Neuronal stem cell (in vitro differentiated cells): ENCODE measurements at places on chromosomes 4 and X.

GRCh38 chr4:189313064-189313463, 627.6 kb upstream of the FRG1 start:
- DNase-seq, result no peak

DNA sequence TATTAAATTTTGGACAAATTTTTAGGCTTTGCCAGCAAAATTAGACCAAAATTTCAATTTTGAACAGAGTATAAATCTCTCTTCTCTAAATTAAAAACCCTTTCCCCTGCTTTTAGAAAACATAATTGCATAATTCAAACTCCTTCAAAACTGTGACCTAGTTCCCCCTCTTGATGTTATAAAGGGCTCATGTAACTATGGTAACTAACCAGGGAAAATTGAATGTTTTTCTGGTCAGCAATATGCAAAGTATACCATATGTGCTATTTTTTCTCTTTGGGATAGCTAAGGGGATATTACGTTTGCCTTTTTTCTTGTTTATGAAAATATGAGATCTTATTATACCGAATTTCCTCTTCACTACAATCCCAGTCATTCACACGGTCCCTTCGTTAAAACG, 5.1 kb upstream of the ING2 start:
- DNase-seq, result no peak

GRCh38 chrX:13110433-13111324, 66.3 kb upstream of the FAM9C start:
- DNase-seq, result no peak

DNA sequence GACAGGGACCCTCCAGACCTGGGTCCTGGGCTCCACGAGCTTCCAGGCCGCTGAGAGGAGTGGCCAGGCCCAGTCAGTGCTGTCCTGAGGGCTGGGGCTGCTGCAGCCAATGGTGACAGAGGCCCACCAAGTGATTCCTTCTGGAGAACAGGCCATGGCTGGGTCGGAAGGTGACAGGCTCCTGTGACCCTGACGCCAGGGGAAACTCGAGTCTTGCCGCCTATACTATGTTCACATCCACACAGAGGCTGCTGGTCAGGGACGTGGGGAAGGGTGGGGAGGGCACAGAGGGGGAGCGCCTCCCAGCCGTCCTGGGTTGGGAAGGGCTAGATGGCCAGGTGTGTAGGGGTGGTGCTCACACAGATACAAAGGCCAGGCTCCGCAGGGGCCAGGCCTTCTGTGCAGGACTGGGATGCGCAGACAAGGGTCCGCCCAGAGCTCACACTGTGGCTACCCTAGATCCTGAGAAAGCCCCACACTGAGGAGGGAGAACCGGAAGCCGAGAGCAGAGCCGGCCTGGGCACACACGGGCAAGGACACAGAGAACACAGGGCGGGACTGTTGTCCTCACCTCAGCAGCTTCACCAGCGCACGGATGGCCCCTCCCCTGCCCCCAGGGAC, 81.4 kb downstream of the HTRA3 start:
- no peak for DNase-seq

DNA sequence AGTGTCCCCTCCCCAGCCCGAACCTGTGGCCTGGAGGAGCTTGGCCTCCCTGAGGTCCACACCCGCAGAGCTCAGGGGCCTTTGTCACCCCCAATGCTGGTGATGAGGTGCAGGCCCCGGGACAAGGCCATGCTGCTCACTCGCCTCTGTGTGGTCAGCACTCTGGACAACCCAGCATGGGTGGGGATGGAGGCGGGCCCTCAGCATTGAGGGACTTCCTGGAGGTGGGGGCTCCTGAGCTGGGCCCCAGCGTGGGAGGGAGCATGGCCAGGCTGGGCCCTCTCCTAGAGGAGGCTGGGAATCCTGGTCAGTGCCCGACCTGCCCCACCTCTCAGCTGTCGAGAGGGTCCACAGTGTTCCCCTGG, 30.6 kb downstream of the TACC3 start:
- no peak for DNase-seq

- peak; percentile 17 for DNase-seq
These were observed 30.3 kb upstream of the GLRB start for GRCh38 chr4:157045507-157046127.

DNA sequence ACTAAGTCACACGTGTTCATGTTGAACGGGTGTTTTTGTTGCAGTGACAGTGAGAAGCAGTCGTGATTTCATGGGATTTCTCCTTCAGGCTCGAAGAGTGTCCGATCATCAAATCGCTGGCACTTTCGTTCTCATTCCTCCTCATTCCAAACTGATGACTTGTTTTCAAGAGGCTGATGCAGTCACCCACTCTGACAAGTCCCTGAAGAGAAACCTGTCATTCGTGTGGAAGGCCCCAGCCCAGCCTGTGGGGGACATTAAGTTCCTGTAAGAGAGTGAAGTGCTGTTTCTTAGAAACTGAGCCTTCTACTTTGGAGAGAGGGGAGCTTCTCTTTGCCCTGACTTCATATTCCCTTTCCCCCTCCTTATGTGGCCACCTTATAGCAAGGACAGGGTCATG, 8.0 kb downstream of the REELD1 start:
- no peak for DNase-seq

- DNase-seq, result no peak
These were observed 268.2 kb upstream of the PPARGC1A start for GRCh38 chr4:24158031-24158430.

- no peak for DNase-seq
These were observed 25.9 kb upstream of the PRDM5 start for GRCh38 chr4:120948382-120948781.

- DNase-seq, result no peak
These were observed 141.8 kb downstream of the RASL11B start for GRCh38 chr4:53003959-53004358.

- no peak for DNase-seq
These were observed 373.1 kb downstream of the STPG2 start for GRCh38 chr4:97770222-97770621.

GRCh38 chr4:81084029-81084428, 53.5 kb downstream of the BMP3 start:
- no peak for DNase-seq

- DNase-seq, result no peak
These were observed 18.4 kb upstream of the ARMCX5 start for GRCh38 chrX:102580891-102581290.

DNA sequence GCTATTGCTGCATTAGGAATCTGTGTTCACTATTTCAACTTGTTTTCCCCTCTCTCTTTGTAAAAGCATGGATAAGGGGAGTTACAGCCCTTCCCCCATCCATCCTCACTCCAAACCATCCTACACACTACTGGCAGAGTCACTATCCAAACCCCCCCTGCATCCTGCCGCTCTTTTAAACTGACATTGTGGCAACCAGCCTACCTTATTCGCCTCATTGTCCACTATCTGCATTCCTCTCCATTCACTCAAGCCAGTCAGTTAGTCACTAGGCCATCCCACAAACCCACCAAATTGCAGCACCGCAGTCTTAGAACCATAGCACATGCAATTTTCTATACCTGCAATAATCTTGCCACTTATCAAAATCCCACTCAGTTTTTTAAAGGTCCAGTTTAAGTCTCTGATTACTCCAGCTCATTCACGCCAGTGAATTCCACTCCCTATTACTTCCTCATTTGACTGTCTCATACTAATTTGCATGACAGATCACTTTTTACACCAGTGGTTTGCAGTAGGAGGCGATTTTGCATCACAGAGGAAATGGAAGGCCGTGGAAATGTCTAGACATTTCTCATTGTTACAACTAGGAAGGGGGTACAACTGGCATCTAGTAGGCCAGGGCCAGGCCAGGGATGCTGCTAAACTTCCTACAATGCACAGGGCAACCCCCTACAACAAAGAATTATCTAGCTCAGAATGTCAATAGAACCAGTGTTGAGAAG, 181.8 kb downstream of the HS6ST2 start:
- DNase-seq, result no peak

GRCh38 chr4:82433791-82434190, 3.4 kb downstream of the ENOPH1 start:
- no peak for DNase-seq

GRCh38 chr4:46425775-46426400, 36.0 kb upstream of the GABRA2 start:
- DNase-seq, result no peak

- no peak for DNase-seq
These were observed 21.4 kb downstream of the MAGEB17 start for GRCh38 chrX:16188687-16189086.

DNA sequence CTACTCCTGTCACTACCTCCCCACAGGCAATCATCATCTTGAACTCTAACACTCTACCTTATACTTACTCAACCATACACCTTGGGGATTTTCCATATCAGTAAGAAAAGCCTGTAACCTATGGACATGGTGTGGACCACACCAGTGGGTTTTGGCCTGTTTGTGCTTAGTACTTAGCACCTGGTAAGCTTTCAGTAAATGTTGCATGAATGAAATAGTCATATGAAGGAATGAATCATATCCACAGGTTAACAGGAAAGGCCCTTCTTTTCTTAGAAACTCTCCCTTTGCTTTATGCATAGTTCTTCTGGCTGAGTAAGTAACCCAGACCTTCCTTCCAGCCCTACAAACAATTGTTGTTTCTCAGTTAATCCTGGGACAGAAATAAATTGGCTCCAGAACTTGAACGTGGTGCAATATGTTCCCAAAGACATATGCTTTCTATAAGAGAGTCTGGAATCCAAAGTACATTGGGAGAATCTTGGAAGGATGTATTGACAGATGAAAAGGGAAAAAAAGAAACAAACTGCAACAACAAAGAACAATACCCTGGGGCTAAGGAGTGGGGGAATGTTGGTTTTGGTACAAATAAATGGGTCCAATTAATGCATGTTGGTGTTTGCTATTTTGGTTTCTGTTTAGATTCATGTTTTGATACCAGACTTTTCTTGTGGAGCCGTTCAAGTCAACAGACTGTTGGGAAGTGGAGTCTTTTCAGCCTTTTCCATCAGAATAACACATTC, 27.8 kb downstream of the RASL11B start:
- DNase-seq, result no peak

DNA sequence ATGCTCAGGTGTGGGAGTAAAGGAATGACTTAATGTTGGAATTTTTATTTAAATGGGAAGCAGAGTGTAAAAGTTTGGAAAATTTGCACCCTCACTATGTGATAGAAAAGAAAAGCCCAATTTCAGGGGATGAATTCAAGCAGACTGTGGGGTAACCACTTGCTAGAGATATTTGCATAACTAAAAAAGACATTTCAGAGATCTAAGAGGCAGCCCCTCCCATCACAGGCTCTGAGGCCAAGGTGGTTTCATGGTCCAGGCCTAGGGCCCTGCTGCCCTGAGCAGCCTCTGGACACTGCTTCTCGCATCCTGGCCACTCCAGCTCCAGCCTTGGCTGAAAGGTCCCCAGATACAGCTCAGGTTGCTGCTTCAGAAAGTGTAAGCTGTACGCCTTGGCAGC, 5.9 kb upstream of the XPNPEP2 start:
- no peak for DNase-seq

DNA sequence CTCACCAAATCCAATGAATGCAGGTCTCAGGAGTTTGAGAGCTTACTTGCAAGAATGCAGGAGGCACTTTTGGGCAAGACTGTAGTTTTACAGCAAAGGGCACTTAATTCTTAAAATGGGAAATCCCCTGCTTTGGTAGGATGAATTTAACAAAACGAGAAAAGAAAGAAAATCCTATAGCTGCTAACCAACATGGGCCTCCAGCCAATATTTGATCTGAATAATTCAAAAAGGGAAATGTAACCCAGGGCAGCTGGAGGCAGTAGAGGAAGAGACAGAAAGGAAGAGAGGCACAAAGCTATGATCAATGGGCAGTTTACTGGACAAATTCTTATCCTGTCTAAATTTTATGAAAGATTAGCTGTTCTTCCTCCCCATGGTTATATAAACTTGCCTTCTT, 142.3 kb downstream of the SH3KBP1 start:
- no peak for DNase-seq

DNA sequence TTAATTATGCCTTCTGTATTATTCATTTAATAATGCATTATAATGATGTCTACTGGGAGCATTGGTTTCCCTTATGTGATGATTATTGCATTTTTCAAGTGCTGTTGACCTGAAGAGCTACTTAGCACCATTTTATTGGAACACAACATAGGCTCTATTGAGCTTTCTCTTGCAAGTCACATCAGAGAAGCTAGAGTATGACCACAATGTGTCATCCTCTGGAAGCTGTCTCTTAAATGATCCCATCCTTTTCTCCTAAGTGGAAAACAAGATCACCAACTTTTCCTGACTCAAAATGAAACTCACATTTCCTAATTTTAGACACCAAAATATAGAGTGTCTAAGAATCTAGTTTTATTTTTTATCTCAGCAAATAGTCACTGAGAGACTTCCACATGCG, 1451.9 kb downstream of the PCDH7 start:
- no peak for DNase-seq
